ENCODE measurements at places on chromosomes 1 and 21.

- no peak for DNase-seq
Measured at GRCh38 chr1:246427611-246428010, 79.5 kb downstream of the SMYD3 start.

DNA sequence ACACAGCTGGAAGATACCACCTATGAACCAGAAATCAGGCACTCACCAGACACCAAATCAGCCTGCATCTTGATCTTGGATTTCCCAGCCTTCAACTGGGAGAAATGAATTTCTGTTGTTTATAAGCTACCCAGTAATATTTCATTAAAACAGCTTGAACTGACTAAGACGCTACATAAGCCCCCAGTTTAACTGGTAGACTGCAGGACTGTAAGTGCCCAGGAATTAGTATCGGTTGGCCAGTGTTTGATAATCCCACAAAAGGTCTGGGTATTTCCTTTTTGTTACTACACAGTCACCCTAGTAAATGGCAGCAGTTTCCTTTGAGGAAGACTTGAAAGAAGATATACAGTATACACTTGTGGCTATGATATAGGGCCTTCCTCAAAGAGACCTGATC, 7.3 kb upstream of the SLC35D1 start:
- no peak for DNase-seq

GRCh38 chr1:43582162-43582566, 51.5 kb downstream of the PTPRF start:
- DNase-seq = peak; percentile 49

- DNase-seq = no peak
Measured at GRCh38 chr1:162627662-162628296, 4.5 kb upstream of the DDR2 start.

DNA sequence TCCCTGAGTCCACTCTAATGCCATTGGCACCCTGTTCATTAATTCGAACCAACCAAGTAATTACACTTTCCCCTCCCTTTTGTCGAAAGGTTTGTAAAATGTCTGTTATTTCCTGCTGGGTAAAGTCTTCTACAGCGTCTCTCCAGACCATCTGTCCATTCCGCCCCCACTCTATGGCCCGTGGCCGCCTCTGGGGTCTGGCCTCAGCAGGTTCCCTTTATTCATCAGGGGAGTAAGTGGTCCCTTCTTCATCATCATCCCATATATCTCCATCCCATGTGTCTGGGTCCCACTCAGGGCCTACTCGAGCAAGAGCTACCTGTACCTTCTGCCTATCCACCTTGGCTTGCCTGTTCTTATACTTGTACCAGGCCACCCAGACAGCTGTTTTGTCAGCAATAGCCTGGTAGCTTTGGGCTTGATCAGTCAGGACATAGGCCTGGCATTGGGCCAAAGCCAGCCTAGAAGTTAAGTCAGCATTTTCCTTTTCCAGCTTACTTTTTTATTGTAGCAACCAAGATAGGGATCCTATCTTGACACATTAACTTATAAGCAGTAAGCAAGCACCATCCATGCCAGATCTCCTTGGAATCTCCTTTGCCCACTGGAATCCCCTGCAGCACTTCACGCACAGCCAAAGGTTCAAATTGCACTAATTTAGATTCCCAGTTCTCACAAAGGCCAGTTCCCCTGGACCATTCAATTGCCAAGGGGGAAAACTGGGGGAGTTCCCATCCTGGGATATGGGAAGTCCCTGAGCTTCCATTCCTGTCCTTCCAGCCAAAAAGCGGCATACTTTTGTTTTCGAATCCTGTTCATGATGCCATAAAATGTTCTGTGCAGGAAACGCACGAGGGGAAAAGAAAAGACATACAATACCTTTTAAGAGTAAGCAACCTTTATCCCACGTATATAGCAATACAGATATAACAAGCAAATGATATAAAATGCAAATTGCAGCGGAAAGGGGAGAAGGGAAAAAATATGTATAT, 6.6 kb upstream of the STUM start:
- no peak for DNase-seq

DNA sequence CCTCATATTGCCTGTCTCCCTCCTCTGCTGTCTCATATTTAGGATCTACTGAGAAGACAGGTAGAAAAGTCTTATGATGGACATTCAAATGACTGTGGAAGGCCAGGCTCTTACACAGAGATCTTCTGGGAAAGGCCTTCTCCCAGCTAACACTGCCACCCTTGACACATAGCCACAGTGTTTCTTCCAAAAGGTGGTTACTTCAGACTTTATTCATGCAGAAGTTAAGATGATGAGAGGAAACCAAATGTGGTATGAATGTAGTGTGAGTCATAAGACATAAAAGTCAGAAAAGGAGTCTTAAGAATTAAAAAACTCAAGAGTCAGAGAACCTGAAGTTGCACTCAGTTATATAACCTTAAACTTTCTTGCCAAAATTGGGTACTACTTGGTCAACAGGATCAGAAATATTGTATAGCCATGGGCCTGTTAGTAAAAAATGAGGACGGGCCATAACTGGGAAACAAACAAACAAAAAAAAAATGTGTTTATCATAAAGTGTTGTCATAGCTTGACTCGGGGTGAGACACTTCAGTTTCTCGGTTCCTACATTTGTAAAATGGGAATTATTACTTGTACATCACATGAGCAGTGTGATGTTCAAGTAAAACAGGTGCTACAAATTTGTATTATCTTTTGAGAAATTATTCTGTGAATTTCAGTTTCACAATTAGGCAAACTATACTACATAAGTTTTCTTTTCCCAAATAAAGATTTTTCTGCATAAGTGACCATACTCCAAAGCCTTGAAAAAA, 1.2 kb upstream of the DENND1B start:
- DNase-seq = peak; percentile 23

DNA sequence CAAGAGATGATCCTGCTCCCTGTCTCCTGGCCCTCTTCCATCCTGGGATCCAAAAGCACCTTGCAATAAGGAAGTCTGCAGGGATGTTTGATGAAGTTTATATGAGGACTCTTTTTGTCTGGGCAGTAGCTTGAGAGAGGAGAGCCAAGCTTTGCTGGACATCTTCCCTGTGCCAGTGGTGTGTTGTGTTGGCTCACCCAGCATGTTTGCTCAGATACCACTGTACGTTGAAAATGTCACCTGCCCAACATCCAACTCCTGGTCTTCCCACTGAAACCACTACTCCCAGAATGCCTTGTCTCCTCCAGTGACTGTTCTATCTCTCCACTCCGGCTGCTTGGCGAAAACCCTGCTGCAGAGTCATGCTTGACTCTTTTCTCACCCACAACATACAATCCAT, 12.8 kb downstream of the CDK18 start:
- DNase-seq = no peak

Measured in activated naive CD8-positive, alpha-beta T cell treated with anti-CD3 and anti-CD28 coated beads, Interleukin-2, amount 50 U/mL, for 24 hours (primary cell).